ENCODE measurements at places on chromosomes 7 and 10. TPM values are rescaled to one million over a fixed set of nuclear protein-coding genes. Genes with fewer than 3 reads are reported as not detected.

ARPC1A gene
- total RNA-seq = 70.1 TPM

CDCA7L gene
- 22.9 TPM for total RNA-seq

LRIT1 gene
- total RNA-seq = not detected

GFRA1 gene
- 8.6 TPM for total RNA-seq

PAPSS2 gene
- 3.0 TPM for total RNA-seq
